Lower leg skin (tissue), 4 donors: ENCODE measurements at places on chromosomes 7 and 10. TPM values are rescaled to one million over a fixed set of nuclear protein-coding genes. Genes with fewer than 3 reads are reported as not detected.

AEBP1 gene
- 53.6 TPM for total RNA-seq

DYDC2 gene
- total RNA-seq = not detected

PKD2L1 gene
- total RNA-seq = not detected

COL13A1 gene
- 1.3 TPM for total RNA-seq

ZCWPW1 gene
- 2.2 TPM for total RNA-seq

PNLIPRP3 gene
- 27.2 TPM for total RNA-seq

LGI1 gene
- not detected for total RNA-seq

FXYD4 gene
- not detected for total RNA-seq

ABCB1 gene
- total RNA-seq = 0.91 TPM

FAM180A gene
- 10.3 TPM for total RNA-seq

GJD4 gene
- total RNA-seq = not detected

MACC1 gene
- 15.7 TPM for total RNA-seq

CTAGE8 gene
- 5.9 TPM for total RNA-seq

WBP1L gene
- 160 TPM for total RNA-seq

SNCG gene
- total RNA-seq = 62.9 TPM

GAD2 gene
- not detected for total RNA-seq

DNA sequence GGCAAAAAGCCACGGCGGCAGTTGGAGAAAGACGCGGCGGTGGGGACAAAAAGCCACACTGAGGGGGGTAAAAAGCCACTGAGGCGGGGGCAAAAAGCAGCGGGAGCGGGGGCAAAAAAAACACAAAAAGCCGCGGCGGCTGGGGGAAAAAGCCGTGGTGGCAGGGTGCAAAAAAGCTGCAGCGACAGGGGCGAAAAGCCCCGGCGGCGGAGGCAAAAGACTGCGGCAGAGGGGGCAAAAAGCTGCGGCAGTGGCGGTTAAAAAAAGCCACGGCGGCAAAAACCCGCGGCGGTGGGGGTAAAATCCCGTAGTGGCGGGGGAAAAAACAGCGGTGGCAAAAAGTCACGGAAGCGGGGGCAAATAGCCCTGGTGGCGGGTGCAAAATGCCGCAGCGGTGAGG lies 527.3 kb downstream of the ZNF33B start:
- DNase-seq = no peak

DNA sequence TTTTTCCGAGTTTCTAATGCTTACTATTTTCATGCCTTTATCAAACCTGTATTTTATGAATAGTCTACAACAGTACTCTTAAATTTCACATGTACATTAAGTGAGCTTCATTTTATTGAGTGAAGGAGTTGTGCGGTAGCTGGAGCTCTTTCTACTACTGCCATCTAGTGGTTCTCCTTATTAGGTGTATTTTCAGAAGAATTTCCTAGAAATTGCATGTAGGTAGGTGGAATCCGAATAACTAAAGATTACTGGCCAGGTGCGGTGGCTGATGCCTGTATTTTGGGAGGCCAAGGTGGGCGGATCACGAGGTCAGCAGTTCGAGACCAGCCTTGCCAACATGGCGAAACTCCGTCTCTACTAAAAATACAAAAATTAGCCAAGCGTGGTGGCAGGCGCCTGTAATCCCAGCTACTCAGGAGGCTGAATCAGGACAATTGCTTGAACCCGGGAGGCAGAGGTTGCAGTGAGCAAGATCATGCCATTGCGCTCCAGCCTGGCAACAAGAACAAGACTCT lies 38.3 kb downstream of the LRRC72 start:
- DNase-seq = no peak

DNA sequence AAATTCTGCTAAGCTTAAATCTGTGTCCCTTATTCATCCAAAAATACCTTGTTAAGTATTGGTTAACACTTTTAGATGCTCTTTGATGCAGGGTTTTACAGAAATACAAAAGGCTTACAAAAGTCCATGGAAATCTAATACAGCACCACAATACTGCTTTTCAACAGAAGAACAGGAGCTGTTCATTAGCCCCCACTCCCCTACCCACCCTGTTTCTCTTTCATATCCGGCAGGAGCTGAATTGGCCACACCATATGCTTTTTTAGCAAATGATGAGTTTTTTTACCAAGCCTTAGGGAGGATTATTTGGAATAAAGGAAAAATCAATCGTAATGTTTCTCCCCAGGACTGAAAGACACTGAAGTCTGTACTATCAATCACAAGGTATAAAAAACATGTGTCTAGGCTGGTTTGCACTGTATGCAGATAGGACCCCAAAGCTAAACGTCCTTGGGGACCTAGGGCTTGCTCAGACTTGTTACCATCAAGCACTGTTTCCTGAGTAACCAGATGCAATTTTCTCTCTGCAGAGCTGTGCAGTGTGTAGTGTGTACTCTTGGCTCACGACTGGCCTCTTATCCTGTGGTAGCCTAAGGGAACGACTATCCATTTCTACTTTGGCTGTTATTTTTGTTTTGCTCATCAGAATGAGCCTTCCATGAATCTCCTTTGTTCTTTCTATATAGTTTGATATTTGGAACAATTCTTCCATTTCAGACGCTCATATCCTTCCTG lies 143.3 kb upstream of the LRGUK start:
- DNase-seq = no peak

GRCh38 chr10:70752571-70752970 lies 32.6 kb downstream of the TBATA start:
- no peak for DNase-seq

GRCh38 chr7:154929006-154929726 lies 73.8 kb downstream of the PAXIP1 start:
- DNase-seq = no peak

GRCh38 chr10:115706026-115706425 lies 567.0 kb downstream of the GFRA1 start:
- no peak for DNase-seq

GRCh38 chr10:132671228-132672154 lies 114.5 kb downstream of the NKX6-2 start:
- DNase-seq = peak; percentile 77

DNA sequence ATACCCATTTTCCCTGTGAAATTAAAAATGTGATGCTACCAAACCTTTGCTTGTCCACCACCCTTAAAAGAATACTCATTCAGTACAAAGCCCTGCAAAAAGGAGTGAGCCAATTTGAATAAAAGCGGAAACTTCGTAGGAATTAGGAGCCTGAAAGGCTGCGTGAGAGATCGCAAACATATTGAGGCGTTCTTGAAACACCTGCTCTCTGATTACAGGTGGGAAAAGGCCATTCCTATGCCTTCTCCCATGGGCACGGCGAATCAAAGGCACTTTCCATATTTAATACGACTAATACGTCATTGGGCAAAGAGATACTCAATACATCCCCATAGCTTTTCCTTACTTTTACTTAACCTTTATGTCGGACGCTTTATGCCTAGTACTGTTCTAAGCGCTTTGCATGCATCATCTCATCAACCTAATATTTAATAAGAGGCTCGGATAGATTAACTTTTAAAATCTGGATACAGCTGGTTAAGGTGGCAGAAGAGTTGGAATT lies 30.9 kb upstream of the KMT2E start:
- DNase-seq = no peak

DNA sequence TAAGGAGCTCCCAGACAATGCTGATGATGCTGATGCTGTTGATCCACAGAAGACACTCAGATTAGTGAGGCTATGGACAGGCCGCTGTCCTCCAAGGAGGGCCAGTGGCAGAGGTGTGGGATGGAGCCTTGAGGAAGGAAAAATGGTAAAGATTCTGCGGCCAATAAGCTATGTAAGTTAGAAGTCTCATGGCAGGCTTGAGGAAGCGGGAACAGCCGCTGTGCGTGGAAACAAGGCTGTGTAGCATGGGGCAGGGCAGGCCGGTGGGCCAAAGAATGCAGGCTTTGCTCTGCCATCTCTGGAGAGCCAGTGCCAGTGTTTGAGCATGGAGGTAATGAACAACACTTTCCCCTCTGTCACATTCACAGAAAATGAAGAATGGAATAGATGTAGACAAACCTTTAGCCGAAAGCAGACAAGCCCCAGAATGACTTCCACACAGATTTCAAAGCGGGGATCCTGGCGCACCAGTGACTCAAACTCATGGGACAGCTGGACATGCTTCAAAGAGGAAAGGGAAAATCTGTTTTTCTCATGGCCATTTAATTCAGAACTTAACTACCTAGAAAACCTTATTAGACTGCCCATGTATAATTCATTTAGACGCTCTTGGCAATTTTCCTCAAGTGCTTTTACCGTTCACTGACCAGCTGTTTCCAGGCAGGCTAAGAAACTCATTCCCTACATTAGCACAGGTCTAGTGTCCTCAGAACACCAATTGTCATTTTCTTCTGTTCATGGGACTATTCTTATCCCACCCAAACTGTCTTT lies 16.9 kb upstream of the FIGNL1 start:
- no peak for DNase-seq

DNA sequence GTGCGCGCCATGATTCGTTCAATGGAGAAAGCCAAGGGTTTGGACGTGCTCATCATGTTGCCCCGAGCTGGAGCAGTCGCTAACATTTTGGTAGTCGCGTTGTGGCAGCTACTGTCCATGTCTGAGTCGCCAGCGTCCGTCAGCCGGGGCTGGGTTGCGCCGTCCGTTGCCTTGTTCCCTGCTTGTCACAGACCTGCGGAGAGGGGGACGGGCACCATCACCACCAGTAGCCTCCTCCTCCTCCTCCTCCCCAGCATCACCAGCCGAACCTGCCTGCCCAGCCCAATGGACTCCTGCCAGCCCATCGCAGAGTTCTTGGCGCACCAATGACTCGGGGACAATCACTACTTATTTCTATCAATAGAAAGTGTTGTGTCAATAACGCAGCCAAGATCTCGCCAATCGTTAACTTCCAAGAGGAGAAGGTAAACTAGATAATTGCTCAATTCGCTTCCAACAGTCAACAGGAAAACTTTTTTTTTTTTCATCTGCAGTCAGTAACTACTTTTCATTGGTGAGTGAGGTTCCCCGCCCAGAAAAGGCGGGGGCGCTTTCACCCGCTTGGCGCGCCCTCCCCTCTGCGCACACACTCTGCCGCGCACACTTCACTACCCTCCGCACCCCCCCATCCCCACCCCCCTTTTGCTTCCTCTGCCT lies at the start of gene FEZF1:
FEZF1 (minus strand) TSS at position 432 of the 657 bp plus-strand sequence; CDS start at position 119, 313 bp downstream.
- no peak for DNase-seq

DNA sequence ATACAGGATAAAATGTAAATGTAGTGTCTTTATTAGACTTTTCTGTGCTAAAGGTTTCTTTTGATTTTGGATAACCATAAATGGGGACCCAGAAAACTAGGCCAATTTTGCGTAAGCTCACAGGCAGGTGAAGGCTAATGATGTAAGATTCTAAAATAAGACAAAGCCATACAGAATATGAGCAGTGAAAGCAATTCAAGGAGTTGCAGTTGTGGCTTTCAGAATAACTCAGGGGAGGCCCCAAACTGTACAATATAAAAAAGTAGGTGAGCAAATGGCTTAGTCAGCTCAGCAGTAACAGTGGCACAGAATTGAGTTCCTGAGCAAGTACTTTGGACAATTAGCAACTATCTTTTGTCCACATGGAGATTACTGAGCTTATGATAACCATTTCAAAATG lies 81.7 kb upstream of the NRP1 start:
- DNase-seq = no peak

DNA sequence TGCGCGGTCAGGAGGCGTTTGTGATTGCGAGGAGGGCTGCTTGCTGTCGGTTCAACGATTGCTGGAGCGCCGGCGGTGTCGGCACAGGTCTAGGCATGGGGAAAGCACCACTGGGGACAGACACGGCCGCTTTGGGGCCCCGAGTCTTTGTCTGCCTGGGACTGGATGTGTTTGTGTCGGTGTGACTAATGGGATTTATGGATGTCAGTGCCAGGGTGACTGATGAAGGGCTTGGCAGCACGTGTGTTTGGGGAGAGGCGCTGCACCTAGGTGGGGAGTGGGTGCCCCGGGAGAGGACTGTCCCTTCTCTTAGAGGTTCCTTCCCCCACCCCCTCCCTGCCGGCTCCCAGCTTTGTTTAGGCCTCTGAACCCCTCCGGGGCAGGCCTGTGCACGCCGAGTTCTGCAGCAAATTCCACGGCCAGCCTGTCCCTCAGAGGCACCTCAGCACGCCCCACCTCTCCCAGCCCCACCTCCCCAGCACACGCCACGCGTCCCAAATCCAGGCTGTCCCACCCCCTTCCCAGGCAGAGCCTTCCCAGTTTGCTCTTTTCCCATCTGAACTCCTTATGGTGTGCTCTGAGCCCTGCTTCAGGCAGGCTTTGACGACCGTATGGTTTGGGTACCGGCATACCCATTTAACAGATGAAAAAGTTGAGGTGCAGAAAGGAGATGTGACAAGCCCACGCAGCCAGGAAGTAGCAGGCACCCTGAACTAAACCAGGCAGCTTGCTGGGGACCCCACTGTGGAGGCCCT lies 6.4 kb upstream of the TNRC18 start:
- DNase-seq = peak; percentile 58

DNA sequence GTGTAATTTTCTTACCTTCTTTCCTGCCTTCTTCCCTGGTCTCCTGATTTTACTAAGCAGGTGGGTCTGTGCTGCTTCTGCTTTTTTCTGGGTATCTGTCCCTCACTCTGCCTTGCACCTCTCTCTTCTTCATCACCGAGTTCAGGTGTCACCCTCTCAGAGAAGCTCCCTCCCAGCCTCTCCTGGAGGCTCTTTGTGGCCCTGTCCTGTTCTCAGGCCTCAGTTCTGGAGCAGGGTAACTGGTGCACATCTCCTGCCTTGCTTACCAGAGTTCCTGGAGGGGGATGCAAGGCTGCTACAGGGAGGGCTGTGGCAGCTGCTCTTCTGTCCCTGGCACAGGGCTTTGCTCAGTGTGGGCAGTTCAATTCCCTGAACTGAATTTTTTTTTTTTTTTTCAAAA lies 66.1 kb downstream of the RBM33 start:
- no peak for DNase-seq

DNA sequence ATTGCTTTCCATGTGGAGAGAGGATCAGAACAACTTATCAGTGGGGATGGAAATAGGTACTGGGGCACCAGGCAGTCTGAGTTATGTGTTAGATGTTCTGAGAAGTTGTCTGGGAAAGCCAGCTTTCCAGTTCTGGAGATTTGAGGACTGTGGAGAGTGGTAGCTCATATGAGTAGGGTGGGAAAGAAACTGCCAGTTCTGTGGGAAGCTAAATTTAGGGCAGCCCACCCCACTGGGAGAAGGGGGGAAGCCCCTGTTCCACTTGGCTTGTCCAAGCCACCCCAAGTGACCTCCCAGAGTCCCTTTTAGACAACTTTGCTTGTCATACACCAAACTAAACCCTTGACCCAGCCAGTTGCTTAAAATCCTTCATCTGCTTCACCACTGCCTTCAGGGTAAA lies 189.5 kb downstream of the REEP3 start:
- DNase-seq = no peak

GRCh38 chr7:155984028-155984580 lies 171.8 kb upstream of the SHH start:
- peak; percentile 59 for DNase-seq

DNA sequence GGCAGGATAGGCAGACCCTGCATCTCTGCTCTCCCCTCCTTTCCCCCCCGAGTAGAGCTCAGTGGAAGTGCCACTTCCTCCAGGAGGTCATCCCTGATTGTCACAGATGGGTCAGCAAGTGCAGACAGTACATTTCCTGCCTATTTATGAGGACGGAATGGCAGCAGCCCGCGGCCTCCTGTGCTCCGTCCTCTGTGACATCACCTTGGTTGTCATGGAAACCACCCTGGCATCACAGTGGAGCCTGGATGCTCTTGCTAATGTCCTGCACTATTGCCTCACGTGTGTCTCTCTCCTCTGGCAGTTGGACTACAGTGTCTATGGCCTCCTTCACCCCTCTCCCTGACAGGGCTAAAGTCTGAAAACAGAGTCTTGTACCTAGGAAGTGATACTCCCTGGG lies 148.6 kb downstream of the SH3PXD2A start:
- no peak for DNase-seq
